Hindlimb muscle (tissue), 1 donor: ENCODE measurements at places on chromosomes 12 and 14.

DNA sequence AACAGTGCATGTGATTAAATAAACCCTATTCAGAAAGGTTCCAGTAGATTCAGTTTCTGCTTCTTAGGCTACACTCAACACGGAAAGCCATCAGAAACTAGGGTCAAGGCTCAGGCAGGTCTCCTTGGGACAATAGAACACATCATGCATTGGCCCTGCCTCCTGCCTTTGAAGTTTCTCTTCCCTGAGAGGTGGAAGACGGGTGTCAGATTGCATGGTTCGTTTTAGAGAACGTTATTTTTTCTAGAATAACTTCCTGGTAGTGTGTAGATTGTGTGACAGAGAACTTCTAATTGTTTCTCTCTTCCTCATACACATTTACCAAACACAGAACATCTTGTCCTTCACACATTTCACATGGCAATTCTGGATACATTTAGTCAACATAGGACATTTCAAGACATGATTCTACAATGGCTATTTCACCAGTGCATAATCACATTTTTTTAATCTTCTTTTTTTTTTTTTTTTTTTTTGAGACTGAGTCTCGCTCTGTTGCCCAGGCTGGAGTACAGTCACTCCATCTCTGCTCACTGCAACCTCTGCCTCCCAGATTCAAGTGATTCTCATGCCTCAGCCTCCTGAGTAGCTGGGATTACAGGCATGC lies 106.6 kb upstream of the AMN1 start:
- no peak for DNase-seq

DNA sequence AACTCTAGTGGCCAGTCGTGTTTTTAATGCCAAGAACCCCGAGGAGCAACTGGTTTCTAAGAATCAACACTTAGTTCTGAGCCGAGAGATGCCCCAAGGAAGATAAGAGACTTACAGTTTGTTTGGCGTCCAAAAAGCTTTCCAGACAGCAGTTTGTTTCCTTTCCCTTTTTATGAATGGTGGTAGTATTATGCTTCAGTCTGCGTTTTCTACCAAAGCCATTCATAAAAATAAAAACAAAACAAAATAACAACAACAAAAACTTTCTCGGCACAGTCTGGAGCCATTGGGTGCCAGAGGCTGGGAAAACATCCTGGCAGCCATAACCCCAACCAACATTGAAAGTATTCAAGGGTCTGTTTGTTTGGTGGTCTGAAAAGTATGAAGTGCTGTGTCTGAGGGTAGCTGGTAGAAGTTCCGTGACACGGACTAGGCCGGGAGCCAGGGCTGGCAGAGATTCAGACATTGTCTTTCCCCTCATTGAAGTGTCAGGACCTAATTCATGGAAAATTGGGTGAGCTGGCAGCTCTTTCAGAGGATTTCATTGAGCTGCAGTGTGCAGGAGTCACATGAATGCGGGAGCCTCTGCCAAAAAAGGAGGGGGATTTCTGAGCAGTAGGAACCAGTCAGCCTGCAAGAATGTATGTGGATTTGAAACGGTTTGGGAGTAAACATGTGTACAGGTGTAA lies 124.2 kb downstream of the HMGA2 start:
- DNase-seq = peak; percentile 88

- no peak for DNase-seq
These were observed 69.3 kb downstream of the SERPINA3 start for GRCh38 chr14:94681300-94682060.

GRCh38 chr12:121590476-121591143 lies 9.8 kb upstream of the KDM2B start:
- DNase-seq = no peak

DNA sequence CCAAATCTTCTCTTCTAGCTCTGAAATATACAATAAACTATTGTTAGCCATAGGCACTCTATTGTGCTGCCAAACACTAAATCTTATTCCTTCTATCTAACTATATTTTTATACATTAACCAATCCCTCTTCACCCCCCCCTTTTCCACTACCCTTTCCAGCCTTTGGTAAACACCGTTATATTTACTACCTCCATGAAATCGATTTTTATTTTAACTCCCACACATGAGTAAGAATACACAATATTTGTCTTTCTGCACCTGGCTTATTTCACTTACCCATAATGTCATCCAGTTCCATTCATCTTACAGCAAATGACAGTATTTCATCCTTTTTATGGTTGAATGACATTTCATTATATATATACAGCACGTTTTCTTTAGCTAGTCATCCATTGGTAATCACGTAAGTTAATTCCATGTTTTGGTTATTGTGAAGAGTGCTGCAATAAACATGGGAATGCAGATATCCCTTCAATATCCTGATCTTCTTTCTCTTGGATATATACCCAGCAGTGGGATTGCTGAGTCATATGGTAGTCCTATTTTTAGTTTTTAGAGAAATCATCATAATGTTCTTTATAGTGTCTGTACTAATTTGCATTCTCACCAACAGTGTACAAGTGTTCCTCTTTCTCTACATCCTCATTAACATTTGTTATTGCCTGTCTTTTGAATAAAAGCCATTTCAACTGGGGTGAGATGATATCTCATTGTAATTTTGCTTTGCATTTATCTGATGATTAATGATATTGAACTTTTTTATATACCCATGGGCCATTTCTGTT lies 34.2 kb upstream of the PLBD1 start:
- DNase-seq = no peak

GRCh38 chr12:172732-173161 lies 41.2 kb downstream of the SLC6A12 start:
- no peak for DNase-seq

GRCh38 chr12:104426926-104427546 lies 29.7 kb upstream of the CHST11 start:
- no peak for DNase-seq

DNA sequence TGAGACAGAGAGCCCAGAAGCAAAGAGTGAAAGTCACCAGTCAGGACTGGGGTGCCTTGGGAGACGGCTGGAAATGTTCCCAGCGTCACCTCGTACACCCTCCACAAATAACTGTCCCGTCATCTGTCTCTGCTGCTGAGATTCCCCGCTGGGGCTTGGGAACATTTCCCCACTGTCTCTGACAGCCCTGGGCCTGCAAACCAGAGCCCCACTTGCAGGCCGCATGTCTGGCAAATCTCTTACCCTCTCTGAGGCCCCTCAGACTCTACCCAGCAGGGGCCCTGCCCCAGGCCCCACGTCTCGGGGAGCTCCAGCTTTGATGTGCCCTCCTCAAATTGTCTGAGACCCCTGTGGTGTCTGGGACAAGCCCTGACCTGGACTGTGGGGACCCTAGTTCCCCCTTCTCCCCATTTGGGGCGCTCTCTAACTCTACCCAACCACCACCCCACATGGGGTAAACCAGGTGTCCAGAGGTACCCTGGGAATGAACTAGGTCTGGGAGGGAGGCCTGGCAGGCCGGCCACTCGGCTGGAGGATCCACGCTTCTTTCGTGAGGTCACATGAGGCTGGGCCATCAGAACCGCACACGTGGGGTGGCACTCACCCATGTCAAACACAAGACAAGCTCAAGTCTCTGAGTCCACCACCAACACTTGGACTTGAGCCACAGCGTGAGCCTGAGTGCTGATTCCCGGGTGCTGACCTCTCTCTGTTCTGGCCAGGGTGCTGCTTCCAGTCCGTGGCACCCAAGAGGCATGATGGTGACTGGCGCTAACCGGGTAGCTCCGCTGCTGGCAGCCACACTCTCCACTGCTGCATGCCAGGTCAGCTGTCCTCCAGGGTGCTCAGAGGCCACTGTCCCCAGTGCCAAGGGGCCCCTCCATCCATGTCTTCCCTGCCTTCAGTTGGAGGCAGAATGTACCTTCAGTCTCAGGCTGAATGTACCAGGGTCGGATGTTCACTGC lies 59.8 kb downstream of the DIO3 start:
- no peak for DNase-seq

DNA sequence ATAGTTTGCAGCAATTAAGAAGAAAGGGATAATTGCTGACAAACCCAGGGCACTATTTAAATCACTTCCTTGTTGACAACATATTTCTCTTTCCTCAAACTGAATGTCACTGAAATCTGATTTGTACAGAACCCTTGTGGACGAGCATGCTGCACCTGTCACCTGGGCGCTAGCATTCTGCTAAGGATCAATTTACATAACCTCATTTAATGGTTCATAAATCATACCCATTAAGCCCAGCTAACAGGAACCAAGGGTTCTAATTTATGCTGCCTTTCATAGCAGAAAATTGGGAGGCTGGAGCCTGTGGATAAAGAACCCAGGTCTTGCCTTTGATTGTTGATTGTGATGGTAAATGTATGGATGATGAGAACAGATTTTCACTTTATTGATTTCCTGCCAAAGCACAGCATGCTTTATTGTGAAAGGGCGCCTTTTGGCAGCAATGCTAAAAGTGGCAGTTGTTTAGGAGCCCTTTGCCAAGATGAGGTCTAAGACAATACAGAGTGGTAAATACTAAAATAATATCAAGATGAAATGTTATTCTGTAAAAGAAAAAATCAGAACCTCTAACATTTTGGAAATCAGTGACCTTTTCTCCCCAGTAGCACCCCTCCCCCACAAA lies 95.4 kb downstream of the NKX2-1 start:
- no peak for DNase-seq
